CD4-positive, alpha-beta T cell treated with Interleukin-1 beta for 1 hour (primary cell): ENCODE measurements at places on chromosomes 5 and 9.
A peak's percentile ranks its signal among the peaks of the same experiment; 100 is the strongest.

DNA sequence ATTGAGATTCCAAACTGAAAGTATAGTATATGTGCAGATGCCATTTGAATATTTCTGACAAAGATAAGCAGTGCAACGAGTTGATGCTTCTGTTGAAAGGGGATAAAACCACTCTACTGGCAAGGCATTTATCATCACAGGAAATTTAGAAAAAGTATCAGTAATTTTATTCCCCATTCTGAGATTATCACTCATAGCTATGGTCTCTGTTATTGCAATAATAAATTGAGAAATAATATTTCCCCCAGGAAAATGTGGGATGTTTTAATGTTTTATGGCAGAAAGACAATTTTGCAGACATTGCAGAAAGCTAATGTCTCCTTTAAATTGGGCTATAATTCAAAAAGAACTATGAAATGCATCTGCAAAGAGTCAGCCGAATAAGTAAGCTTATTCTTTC, 1612.7 kb upstream of the ACO1 start:
- no peak for DNase-seq

- DNase-seq, result no peak
These were observed 2.9 kb downstream of the DPH7 start for GRCh38 chr9:137575716-137576411.

GRCh38 chr5:53381-54174, 38.4 kb upstream of the PLEKHG4B start:
- DNase-seq, result no peak

- no peak for DNase-seq
These were observed 7.7 kb downstream of the ENTPD8 start for GRCh38 chr9:137433349-137433915.

DNA sequence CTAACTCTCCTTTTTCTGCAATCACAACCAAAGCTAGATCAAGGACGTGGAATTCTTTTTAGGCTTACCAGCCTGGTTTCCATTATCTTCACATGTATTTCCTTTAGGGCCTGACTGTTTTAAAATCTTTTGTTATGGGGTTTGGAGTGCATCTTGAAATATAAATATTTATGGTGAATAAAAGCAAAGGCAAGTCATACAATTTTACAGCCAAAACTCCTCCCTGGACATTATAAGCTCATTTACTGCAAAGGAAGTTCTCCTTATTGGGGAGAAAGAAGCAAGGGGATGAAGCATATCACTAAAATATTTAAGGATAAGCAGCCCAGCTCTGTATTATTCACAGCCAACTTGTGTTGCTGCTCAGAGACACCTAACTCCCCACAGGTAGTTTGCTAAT, 132.2 kb upstream of the TARS1 start:
- DNase-seq, result no peak

GRCh38 chr5:644971-645370, 32.8 kb downstream of the CEP72 start:
- DNase-seq, result no peak

DNA sequence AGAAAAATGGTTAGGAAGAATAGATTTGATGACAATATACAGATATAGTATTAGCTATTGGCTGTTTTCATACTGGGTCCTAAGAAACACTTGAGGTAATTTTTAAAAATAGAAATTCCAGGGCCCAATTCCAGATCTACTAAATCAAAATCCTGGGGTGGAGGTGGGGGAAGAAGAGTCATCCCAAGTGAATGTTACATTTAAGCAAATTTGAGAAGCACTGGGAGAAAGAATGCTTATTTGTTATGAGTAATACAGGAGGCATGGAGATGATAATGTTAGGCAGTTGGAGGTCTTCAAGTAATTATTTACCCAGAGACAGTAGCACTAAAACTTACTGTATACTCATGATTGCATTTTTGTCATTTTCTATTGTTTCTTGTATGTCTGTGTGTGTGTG, 93.0 kb upstream of the DAB2 start:
- DNase-seq, result no peak

DNA sequence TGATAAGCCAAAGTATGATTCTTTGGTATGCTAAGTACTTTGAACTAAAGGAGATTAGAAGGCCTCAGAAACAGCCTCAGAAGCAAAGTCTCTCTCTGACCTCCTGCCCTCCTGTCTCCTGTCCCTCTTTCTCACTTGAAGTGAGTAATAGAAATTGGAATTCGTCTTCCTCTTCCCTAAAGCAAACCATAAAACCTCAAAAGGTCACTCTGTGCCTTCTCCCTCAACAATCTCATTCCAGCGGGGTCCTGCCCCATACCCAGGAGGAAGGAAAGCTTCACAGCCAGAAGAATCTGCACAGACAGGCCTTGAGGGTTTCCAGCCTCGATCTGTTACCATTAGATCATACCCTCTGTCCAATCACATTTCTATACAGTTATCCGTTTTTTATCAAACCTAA, 87.8 kb downstream of the HAPLN1 start:
- no peak for DNase-seq

DNA sequence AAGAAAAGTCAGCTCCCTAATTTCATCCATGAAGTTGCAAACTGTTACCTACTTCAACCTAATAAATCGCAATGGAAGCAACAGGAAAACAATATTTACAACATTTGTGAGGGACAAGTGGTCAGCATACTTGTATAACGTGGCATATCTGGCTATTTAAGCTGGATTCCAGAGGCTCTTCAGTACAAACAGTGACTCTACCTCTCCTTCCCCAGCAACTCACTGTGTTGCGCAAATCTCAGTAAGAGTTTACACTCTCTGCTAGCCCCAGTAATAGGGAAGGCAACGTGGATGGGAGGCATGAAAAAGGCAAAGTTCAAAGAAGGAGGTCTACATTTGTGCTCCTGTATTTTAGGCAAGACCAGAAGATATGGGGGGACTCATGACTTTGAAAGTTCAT, 18.9 kb upstream of the SEMA5A start:
- no peak for DNase-seq

- DNase-seq, result no peak
These were observed 186.8 kb upstream of the KLF9 start for GRCh38 chr9:70601000-70601951.

DNA sequence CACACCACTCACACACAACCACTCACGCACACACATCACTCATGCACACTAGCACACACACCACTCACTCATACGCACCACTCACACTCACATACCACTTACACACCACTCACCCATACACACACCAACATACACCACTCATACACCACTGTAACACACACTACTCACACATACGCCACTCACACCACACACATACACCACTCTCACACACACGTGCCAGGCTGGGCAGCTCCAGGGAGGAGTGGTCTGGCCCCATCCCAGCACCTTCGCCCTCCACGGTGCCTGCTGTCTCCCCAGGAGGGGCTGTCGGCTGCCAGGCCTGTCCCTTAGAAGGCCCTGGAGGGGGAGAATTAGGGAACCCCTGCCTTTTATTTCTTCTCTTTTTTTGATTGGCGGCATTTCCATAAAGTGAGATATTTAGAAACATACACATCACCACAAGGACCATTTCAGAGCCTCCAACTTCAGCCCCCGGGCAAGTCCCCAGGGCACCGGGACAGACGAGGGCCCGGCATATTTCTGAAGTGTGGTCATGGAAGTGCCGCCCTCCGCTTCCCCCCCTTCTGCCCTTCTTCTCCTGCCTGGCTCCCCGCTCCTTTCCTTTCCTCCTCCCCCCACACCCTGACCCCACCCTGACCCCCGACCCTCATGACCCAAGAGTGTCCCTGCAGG, 6.3 kb upstream of the ASB6 start:
- no peak for DNase-seq

DNA sequence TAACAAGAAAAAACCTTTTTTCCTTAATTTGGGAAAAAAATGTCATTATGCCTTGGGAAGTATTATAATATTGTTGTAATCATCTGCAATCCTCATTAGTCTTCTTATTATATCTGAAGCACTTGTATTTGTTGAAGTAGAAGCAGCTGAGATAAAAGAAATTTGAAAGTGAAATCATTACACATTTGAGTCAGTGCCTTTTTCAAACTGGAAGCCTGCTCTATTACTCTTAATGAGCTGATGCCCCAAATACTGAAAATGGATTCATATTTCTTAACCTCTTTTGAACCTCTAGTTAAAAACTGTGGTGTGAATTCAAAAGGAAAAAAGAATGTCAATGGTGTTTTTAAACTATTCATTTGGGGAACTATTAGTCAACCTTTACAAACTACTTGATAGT, 1027.7 kb downstream of the NR2F1-AS1 start:
- DNase-seq, result no peak

DNA sequence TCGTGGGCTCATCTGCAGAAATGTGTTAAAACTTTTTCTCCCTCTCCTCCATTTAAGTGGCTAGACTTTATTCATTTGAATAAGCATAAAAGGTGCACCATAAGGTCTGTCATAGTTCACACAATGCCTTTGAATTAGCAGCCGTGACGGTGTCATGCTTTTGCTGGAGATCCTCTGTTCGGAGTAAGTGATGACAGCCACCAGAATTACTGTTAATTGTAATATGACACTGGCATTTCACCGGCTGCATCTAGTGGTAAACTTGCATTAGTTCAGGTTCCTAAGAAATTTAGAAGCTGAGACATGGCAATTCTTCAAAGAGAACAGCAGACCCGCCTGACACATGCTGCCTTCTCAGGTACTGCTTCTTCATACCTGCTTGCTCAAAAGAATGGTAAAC, 241.7 kb downstream of the EBF1 start:
- no peak for DNase-seq

- no peak for DNase-seq
These were observed 44.7 kb upstream of the HK3 start for GRCh38 chr5:176943816-176944215.

DNA sequence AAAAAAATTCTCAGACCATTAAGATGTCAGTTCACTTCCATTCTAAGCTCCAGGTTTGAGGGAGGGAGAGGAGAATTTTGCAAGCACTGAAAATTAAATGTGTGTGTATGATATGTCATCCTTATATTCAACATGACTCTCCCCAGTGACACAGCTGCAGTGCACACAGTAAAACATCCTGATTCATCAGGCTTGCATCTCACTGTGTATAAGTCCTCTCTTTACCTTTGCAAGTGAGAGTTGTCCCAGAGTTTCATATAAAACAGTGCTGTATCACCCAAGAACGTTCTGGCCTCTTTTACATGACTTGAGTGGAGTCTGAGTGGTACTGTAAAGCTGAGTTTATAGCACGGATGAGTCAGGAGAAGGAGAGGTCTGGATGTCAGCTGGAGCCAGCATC, 50.0 kb downstream of the DMRT2 start:
- DNase-seq, result no peak

- DNase-seq, result peak; percentile 39
These were observed 10.0 kb downstream of the ENC1 start for GRCh38 chr5:74630453-74631066.

- no peak for DNase-seq
These were observed 39.2 kb downstream of the ADAMTS19 start for GRCh38 chr5:129499208-129499852.

DNA sequence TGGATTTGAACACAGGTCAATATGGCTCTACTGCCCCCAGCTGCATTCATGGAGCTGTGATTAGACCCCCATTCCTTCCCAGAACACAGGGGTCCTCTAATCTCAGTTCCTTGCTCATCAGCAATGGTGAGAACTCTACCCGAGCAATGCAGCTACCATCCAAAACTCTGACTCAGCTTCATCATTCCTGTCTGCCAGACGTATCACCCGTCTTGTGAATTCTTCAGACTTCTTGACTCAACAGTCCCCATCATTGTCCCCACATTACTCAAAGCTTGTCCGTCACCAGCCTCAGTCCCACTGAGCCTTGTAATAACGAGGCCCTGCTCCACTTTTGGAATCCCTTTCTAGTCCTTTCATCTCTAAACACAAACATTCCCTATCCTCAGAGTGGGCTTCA, 36.3 kb upstream of the STX17 start:
- DNase-seq, result no peak

DNA sequence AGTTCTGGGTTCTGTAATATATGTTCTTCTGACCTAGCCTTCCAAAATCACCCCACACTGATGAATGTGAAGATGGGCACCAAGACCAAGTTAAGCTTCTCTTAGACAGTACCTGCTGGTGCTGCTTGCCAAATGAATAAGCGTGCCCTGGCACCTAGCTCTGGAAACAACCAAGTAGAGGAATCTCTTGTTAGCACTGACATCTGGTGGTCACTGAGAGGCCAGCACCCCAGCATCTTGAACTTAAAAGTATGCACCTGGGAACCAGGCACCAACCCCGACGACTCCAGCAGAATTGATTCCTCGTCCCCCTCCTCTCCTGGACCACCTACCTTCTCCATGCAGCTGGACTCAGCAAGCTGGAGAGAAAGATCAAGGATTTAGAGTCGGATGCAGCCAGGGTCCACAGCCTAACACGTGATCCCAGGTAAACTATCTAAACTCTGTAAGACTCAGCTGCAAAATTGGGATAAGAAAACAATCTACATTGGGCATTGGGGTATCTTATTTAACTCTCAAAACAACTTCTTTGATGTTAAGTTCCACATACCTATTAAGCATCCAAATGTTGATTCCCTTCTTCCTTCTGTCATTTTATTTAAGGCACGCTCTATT, 89.8 kb downstream of the SLC1A3 start:
- peak; percentile 26 for DNase-seq

DNA sequence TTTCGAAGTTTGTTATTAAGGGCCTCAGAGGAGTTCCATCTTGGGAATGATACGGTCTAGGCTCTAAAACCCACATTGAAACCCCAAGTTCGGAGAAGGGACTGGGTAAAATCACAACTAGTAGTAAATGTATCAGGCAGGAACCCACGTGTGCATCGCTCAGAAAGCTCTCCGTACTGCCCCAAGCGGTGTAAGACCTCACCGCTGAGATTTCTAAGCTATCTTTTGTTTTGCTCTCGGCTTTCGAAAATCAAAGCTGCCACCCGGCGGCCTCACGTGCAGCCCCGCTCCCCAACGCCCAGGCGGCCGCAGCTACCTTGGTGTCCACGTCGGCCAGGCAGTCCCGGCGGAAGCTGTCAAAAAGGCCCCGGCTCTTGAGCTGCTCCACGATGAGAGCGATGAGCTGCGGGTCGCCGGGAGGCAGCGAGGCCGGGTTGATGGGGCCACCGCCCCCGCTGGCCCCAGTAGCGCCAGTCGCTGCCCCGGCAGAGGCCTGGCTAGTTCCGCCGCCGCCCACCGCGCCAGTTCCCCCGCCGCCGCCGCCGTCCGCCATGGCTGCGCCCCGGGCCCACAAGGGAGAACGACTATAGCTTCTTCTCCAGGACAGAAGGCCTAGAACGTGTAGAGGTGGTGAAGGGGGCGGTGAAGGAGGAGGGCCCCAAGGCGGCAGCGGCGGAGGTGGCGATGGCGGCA, 420 bp downstream of the BOD1 start:
- DNase-seq, result peak; percentile 76

GRCh38 chr5:26329562-26330189, 708.7 kb downstream of the CDH9 start:
- no peak for DNase-seq

DNA sequence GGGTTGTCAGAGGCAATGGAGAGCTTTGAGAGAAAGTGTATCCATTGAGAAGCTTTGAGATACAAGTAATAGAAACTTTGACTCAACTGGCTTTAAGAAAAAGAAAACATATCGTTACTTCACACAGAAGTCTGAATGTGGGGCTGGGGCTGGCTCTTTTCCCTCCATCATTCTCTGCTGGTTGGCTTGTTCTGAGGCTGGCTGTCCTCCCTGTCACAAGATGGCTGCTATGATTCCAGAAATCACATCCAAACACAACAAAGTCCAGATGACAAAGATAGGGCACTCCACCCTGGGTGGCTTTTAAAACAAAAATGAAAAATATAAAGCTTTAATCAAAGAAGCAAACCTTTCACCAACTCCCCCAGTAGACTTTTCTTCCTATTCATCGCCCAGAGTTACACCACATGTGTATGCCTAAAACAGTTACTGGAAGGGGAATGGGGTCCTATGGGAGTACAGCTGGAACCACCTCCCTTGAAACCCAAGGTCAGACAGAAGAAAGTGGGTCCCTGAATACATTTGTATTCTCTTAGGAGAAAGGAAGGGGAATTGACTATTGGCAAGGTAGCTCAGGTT, 284.3 kb downstream of the GAS1 start:
- DNase-seq, result no peak
